Dermis blood vessel endothelial cell (primary cell): ENCODE measurements at places on chromosomes 3 and 15.

DNA sequence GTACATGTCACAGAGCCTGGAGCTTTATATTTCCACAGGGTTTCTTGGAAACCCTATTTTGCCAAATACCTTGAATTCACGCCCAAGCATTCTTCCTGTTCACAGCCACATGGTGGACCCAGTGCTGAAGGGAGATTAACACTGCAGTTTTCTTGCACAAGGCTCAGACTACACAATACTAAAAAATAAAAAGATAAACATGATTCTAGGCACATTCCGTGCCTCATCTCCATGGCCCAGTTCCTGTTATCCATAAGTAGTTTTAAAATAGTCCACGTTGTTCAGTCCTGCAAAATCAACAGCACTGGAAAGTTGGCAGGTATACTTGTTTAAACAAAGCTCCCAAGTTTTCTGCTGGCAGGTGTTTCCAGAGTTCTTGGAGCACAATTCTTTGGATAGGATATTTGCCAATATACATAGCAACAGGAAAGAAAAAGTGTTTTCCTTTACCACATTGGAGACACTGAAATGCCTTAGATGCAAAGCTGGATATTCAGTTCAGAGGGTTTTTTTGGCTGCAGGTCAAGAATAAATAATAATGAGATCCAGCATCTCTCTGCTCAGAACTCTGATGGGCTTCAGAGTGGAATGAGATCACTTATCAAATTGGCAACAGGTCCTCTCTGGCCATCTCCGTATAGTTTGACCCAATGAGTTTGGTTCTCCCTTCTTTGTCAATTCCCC, 88.1 kb upstream of the TGFBR2 start:
- DNase-seq = peak; percentile 99

DNA sequence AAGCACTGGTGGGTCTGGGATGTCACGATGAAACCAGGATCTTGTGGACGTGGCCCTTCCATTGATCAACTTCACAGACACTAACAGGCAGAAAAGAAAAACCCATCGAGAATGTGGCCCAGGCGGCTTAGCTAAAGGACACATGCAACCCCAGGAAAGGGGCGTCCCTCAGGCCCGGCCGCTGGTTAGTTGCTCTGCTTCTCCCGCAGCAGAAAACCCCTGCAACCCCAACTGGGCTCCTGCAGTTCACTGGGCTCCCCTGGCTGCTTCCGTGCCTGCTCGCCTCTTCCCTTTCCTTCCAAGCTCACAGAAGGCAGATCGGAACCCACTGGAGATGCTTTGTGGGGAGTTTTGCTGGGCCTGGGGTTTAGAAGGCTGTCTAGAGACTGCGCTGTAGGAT, 1.1 kb downstream of the GASK1A start:
- DNase-seq = no peak

DNA sequence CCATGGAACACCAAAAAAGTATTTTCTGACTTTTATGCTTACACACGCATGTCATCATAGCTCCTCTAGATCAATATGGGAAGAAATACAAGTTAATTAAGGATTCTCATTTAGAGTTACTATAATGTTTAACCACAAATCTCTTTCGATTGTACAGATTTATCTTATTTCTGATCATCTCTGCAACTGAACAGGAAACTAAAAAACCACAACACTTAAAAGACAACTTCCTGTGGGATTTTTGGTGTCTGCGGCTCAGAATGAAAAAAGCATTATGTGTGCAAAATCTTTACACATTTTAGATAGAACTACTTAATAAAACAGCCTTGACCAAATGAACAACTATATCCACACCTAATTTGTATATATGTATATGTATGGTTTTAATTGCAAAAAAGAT, 3.0 kb upstream of the TJP1 start:
- peak; percentile 30 for DNase-seq

GRCh38 chr3:16179771-16180736, 5.6 kb downstream of the GALNT15 start:
- DNase-seq = no peak

DNA sequence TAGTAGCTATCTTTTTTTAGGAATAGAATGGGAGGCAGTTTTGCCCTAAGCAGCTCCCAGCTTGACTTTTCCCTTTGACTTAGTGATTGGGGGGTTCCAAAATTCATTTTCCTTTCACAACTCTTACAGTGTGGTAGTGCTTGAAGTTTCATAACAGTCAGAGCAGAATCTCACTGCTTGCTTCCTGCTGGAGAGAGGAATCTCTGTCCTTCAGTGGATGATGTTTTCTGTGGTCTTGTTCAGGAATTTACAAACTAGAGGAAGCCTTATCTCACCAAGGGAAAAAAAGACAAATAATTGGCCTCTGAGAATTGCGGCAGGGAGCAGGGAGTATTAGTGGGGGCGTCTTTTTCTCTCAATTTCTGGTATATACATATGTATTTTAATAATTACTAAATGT, 326.6 kb upstream of the C2CD4B start:
- DNase-seq = no peak

- DNase-seq = no peak
Measured at GRCh38 chr15:62753518-62754221, 288.9 kb upstream of the TPM1 start.

DNA sequence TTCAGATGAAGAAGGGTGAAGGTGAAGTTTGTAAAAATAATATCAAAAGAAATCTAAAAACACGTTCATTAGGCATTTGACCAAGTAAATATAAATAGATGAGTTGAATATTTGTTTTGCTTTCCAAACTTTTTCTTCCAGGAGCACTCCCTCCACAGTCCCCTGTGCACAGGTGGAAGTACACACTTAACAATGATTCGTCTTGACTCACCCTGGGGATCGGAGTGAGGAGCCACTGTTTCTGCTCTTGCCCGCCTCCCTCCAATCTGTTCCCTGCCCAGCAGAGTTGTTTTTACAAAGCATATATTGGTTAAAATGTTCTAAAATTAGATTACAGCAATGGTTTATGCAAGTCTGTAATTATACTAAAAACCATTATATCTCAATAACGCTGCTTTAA, 175.1 kb downstream of the PTPRG start:
- no peak for DNase-seq

DNA sequence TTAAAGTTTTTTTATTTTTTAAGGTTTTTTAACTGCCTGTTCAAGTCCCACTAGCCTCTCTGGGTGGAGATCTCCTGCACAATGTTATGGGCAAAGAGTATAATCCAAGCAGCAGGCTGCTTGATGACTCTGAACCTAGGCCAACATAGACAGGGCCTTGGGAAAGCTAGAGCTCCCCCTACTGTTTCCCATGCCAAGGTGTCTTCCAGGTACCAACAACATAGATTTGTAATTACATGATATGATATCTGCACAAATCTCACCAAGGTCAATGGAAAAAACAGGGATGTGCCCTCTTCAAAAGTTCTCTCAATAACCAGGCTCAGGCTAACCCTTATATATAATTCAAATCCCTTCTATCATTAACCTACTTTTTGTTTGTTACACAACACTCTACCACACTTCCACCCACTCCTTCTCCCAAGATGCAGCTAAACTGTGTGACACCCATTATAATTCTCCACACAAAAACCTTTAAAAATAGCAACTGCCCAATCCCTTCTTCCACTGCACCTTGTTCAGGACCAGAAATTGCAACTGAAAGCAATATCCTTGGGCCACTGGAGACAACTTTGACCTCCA, 43.8 kb downstream of the RBM15B start:
- peak; percentile 86 for DNase-seq

DNA sequence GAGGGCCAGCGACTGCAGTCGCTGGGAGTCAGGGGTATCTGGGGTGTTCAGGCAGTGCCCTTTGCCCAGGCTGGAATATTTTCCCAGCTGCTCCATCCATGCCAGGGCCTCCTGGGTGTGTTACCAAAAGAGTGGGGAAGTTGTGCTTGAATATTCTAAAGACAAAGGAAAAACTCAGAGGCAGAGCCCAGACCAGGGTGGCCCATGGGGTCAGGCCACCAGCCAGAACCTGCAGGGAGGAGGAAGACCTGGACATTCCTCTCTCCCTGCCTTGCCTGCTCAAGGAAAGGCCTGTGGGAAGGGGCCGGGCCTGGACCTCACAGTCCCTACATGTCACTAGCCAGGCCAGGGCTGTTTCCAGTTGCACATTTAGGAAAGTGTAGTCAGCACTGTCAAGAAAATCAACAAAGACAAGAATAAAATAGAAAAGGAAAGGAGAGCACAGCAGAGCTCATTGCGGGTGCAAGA, 16.0 kb upstream of the KLF15 start:
- DNase-seq = no peak

DNA sequence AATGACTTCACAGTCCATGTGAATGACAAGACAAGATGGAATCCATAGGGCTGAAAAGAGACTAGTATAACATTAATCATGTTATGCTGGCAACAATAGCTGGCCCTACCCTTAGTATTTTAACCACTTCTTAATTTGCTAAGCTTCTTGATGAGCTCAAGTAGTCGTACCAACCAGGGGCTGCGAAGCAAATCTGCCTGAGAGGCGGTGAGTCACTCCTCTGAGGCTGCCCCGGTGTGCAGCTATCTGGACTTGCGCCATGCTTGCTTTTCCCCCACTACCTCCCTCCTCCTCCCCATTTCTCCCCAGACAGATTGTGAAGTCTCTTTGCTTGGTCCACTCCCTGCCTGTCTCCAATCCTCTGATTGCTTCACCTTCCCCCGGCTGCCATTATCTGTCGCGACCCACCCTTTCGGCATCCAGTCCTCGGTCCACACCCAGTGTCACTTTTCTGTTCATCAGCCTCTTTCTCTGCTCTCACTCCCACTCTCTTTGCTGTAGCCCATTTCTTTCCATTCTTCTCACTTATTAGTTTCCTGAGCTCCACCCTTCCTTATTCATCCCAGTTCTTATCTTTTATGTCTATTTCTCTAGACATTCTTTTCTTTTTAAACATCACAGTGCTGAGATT, 42.7 kb downstream of the DUT start:
- peak; percentile 39 for DNase-seq

DNA sequence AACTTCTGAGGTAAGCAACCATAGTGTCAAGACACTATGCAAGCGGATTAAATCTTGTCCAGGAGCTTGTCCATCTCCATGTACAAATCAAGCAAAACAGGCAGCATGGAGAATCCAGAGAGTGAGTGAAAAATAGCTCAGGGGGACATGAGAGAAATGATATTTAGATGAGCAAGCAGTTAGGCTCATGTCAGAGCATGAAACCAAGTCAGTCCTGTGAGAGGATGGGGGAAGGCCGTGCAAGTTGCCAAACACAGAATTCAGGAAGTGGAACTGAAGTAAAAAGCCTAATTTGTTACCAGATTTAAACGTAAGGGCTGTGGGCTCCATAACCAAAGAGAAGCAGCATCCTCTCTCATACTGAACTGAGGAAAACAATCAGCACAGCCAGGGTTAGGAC, 995.9 kb downstream of the MCTP2 start:
- no peak for DNase-seq

DNA sequence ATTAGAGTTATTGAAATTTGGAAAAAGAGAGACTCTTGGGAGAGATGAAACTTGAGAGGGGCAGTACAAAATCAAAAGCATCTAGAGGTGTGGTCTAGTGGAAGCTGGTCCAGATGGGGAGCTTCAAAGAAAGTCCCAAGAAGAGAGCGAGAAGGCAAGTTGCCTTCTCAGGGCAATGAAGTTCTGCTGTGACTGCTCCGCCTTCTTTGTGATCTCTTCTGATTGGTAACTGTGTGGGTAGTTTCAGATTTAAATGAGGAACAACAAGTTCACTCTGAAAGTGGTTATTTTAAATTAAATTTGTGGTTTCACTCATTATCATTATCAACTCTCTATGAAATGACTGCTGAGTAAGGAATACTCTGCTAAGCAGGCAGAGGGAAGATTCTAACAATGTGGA, 233.3 kb downstream of the NLGN1 start:
- no peak for DNase-seq

DNA sequence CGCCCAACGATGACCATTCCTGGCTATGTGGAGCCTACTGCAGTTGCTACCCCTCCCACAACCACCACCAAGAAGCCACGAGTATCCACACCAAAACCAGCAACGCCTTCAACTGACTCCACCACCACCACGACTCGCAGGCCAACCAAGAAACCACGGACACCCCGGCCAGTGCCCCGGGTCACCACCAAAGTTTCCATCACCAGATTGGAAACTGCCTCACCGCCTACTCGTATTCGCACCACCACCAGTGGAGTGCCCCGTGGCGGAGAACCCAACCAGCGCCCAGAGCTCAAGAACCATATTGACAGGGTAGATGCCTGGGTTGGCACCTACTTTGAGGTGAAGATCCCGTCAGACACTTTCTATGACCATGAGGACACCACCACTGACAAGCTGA, 22.6 kb upstream of the BSN start:
- DNase-seq = no peak

DNA sequence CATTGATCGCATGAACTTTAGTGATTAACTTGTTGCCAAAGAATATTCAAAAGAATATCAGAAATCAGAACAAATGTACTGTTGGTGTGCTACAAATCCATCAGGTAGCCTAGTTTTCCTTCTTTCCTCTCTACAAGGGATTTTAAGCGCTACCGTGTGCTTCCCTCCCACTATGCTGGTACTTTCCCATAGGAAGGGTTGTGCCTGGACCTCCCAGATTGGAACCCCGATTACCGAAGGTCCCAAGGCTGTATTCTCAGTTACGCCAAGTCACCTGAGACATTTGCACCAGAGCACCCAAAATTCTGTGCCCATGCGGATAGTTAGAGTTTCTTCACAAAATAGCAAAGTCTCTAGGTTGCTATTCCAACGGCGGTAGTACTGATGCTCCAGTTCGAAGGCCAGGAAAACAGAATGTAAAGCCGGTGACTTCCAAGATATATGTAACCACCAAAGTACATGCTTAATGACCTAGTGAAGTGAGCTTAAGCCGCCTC, 23.4 kb upstream of the GATM start:
- peak; percentile 39 for DNase-seq
